ENCODE measurements at places on chromosomes 7 and 10. TPM values are rescaled to one million over a fixed set of nuclear protein-coding genes. Genes with fewer than 3 reads are reported as not detected.
A peak's percentile ranks its signal among the peaks of the same experiment; 100 is the strongest.

DNA sequence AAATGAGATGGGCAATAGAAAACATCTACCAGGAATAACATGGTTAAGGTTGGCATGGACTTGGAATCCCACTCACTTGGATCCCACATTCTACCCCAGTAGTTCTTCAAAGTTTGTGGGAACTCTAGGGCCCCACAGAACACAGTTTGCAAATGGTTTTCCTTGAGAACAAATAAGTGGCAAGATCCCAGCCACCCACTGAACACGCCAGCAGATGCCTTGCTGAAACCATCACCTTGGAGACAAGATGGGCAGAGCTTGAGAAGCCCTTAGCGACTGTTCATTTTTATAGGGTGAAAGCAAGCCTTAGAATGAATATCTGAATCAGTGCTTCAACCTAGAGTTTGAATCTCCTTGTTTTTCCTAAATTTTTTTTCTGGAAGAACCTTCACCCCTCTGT is 349.1 kb downstream of the RPS24 start:
- no peak for DNase-seq

- DNase-seq = no peak
Measured at GRCh38 chr10:28800144-28800543, 122.8 kb downstream of the BAMBI start.

GRCh38 chr7:138208142-138208570 is 131.9 kb downstream of the AKR1D1 start:
- no peak for DNase-seq

- peak; percentile 10 for DNase-seq
Measured at GRCh38 chr7:157502701-157503111, 165.9 kb downstream of the DNAJB6 start.

DNA sequence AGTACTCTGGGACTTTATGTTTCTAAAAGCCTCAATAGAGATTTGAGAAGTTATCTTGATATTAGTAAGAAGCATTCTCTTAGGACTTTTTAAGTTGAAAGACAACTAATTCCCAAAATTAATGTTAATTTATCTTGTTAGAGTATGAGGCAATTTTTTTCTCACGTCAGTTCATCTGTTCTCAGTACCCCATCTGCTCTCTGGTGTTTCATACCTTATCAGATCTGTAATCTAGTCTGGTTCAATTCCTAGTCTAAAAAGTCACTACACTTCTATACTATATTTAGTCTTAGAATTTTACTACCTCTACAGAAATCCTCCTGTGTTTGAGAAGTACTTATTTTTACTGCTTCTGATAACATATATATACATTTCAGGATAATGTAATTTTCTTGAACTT is 66.1 kb downstream of the LRGUK start:
- no peak for DNase-seq

GRCh38 chr7:51645702-51646298 is 329.2 kb upstream of the COBL start:
- DNase-seq = no peak

DNA sequence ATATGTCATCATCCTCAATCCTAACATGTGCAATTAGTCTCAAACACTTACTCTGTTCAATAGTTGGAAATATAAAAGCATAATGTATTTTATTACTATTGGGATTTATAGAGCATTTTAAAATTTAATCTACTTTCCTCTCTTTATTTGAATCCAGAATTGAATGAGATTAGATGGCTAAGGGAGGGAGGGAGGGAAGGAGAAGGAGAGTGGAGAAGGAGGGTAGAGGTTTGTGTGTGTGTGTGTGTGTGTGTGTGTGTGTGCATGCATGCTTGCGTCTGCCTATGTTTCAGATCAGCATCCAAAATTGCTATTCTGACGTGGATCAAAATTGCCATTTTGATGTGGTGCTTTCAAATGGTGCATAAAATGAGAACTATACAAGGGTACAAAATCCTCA is 90.8 kb downstream of the NRP1 start:
- no peak for DNase-seq

DNA sequence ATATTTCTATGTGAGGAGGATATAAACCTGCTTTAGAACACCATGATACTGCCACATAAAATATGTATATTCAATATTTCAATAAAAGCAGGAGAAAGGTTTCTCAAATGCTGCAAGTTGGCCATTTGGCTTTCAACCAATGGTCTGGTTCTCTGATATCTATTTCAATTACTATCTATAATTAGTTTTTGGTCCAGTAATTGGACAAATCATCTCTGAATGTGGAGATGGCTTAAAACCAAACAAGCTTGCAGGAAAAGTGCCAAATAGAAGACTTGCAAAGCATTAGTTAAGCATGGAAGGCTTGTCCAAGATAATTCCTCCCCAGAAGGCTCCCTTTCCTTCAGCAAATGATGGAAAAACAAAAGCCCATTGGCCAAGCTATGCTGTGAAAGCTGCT is 140.1 kb downstream of the CPEB3 start:
- no peak for DNase-seq

DNA sequence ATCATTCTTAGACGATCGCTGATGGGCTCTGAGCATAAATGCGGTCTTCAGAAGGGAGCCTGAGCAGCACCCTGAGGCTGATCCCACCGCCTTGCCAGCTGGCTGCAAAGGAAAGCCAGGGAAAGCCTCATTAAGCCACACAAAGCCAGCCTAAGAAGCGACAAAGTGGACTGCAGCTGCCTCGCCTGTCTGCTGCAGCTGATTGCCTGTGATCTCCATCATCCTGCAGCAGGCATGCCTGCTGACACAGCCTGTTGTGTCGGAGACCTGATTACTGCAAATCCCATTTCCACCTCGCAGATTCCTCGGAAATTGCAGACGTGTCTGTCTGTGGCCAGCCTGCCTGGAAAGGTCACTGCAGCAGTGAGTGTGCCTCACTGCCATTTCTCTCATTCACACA is 1087.0 kb upstream of the AUTS2 start:
- DNase-seq = peak; percentile 7

The MYL7 gene
- polyA plus RNA-seq = 20,231 TPM

The C10orf53 gene
- not detected for polyA plus RNA-seq

The RHEB gene
- 157 TPM for polyA plus RNA-seq

The PVRIG gene
- polyA plus RNA-seq = 2.3 TPM

The PIP gene
- not detected for polyA plus RNA-seq

The PLEKHS1 gene
- polyA plus RNA-seq = not detected

The FANK1 gene
- polyA plus RNA-seq = 11.4 TPM
